ENCODE measurements at places on chromosomes 4 and X.

DNA sequence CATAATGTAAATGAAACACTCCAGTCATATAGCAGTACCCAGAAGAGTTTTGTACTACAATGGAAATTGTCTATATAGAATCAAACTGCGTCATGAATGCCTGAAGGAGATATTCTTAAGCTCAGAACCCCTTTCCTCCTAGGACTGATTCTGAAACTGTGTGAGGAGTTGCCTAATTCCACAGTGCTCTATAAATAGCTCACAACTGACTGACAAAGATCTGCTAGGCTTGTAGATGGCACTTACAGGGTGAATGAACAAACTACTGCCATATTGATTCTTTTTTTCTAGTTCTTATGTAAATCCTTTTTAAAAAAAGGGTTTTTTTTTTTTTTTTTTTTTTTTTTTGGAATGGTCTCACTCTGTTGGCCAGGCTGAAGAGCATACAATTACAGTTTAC is 30.1 kb upstream of the UGT2B17 start:
- no peak for DNase-seq

DNA sequence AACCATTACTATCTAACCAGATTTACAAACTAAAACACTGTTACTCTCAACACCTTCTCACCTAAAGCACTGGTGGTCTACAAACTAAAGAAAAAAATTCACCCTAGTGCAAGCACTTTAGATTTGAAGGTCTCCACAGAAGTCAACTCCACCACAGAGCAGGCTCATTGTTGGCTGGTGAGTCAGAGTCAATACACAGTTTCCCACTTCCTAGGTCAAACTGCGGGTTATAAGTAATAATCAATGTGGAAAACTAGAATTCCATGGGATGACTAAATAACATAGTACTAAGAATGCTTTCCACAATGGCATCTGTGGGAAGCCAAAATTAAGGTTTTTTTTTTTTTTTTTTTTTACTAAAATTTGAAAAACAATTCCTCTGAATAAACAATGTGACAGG is 191.8 kb downstream of the PDGFC start:
- no peak for DNase-seq

DNA sequence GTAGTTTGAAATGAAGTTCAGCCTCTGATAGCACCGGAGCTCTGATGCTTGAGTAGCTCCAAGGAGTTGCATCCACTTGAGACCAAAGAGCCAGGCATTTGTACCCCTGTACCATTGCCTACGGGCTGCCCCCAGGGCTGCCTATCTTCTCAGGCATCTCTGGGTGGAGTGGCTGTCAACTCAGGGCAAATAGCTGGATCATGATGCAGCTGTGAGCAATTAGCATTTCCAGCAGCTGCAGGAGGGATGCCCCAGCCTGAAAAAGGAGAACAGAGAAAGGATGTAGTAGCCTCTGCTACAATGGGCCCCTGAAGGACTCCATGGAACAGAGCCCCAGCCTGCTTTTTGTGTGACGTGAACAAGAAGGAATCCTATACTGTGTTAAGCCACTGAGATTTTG is 492.6 kb downstream of the BCOR start:
- DNase-seq: no peak

GRCh38 chr4:123017636-123018395 is 95.4 kb upstream of the NUDT6 start:
- DNase-seq: no peak

DNA sequence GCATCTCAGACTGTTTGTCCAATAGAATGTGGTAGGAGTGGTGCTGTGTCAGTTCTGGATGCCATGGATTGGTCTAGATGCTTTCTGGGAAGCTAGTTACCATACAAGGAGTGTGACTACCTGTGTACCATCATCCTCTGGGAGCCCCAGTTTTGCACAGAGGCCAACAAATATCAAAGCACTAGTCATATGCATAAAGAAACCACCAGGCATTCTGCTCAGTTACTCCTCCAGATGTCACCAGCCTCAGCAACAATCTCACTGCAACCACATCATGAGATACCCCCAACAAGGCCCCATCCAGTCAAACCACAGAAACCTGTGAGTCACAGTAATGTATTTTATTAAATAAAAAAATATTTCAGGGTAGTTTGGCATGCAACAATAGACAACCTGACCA is 435.8 kb upstream of the CPEB2 start:
- DNase-seq: no peak

DNA sequence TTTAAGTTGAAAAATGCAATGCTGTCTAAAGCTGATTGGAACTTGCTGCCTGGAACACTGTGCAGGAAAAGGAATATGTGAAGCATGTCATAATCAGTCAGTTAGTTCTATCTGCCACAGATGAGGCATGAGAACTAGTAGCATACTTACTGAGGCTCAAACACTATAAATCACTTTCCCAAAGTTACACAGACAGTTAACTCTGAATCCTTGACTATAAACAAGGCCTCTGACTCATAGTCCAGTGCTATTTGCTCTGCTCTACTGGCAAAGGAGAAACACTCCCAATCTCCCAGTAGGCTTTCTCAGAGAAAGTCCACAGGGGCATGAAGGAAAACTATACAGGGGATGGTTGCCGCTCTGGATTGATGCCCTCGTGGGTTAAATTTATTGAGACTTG is 2078.4 kb upstream of the TENM3 start:
- DNase-seq: no peak

DNA sequence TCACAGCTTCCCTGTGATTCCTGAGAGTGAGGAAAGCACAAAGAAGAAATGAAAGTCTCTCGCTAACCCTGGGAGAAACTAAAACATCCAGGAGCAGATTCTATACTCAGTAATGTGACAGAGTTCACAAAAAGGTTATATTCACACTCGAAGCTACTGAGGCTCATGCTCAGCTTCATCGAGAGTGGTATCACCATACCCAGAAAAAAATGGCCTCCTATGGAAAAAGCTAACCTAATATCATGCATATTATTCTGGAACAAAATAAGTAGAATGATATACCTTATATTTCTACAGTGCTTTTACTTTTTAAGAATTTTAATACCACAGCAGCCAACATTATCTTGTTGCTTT is 13.5 kb upstream of the CDKN2AIP start:
- no peak for DNase-seq

GRCh38 chr4:83692028-83692427 is 156.1 kb downstream of the GPAT3 start:
- DNase-seq: no peak

GRCh38 chrX:30589146-30589888 is 11.8 kb upstream of the TASL start:
- DNase-seq: no peak
